ENCODE measurements at places on chromosomes 16 and 17. TPM values are rescaled to one million over a fixed set of nuclear protein-coding genes. Genes with fewer than 3 reads are reported as not detected.

- no peak for DNase-seq
Measured at GRCh38 chr16:30383521-30383920, 1.2 kb upstream of the SEPTIN1 start.

Gene CCDC154
- 0.51 TPM for total RNA-seq

DNA sequence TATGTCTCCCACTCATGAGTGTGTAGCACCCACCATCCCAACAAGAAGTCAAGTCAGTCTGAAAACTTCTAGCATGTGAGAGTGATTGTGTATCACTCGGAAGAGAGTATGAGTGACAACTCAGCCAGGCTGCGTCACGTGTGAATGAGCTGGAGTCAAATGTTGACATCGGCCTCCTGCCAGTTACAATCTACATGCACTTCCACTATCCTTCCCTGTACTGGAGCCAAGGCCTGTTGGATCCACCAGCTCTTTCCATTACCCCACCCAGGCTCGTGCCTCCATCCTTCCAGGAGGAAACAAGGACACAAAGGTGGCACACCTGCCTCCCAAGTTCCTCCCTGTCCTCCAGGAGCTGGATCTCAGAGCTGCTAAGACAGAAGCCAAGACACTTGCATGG, 64.5 kb downstream of the ASIC2 start:
- no peak for DNase-seq

DNA sequence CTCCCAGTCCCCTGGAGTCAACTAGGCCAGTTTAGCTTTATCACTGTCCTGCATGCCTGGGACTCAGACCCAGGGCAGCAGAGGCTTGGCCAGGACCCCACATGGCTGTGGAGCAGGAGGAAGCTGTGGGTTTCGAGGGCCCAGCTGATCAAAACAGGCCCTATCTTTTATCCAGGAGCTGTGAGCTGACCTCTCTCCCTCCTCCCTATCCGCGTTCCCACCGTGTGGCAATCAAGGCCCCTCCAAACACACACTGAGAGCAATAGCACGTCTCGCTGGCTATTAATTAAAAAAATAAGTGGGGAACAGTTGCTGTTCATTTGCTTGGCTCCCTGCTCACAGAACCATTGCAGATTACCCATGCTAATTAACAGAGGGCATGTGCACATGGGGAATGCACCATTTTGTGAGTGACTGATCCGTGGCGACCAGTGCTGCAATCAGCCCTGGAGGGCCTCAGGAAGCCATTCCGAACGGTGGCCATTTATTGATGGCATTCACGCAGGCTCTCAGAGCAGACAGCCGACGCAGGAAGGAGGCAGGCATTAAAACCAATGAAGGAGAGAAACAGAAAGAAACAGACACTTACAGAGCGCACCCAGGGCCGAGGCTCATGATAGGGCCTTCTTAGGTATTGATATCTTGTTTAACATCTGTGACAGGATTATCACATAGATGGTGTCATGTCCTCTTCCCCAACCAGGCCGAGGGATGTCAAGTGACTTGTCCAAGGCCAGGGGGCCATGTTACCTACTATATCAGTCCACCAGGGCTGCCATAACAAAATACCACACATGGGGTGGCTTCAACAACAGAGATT, 157.1 kb downstream of the KATNIP start:
- no peak for DNase-seq

- no peak for DNase-seq
Measured at GRCh38 chr17:13273806-13274205, 256.0 kb upstream of the ELAC2 start.

- no peak for DNase-seq
Measured at GRCh38 chr16:85662482-85662812, 26.3 kb downstream of the GINS2 start.

- no peak for DNase-seq
Measured at GRCh38 chr17:55238931-55239297, 25.8 kb upstream of the HLF start.

Gene MMP2
- total RNA-seq: 410 TPM
